ENCODE measurements at places on chromosomes 1 and 21. TPM values are rescaled to one million over a fixed set of nuclear protein-coding genes. Genes with fewer than 3 reads are reported as not detected.
A peak's percentile ranks its signal among the peaks of the same experiment; 100 is the strongest.

Gene CDK18
- 0.44 TPM for total RNA-seq

Gene SOX13
- total RNA-seq = 5.7 TPM

Gene LCE1F
- total RNA-seq = not detected

- DNase-seq = peak; percentile 56
These were observed 223.0 kb downstream of the PLA2G4A start for GRCh38 chr1:187051618-187052232.

DNA sequence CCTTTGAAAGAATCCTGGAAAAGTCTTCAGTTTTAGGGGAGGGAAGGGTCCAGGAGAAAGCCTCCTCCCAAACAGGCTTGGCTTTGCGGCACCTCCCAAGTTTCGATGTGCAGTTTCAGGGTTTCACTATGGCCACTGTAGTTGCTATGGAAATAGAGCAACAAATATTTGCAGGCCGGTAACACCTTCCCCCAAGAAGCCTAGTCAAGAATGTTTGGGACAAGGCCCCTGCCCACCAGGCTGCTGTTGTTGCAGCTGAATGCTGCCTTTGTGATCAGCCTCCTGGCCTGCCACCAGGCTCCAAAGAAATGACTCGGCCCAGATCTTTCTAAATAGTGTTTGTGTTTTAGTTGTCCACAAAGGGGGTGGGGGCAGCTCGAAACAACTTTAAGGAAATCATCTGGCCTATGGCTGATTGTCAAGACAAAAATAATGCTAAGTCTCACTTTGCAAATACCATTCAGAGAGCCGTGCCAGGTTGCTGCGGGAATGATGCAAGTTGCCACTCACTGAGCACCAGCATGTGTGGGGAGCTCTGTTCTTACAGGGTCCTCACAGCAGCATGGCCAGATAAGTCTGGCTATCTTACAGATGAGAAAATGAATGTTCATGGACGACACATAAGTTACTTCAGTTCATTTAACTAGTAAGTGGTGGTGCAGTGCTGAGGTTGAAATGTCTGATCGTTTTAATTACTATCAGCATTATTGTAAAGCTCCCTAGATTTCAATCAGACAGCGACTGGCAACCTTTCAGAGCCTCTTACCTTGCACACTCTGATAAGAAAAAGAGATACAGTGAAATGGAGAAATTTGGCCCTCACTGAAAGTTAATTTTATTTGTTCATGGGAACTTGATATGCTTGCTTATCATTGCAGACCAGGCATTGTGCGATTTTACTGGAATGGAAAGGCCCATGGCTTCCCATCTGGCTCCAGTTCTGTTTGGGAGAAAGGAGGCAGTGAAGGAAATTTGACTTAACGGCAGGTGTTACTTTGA is 91.2 kb upstream of the JUN start:
- DNase-seq = no peak

GRCh38 chr1:94553323-94553730 is 11.8 kb upstream of the F3 start:
- DNase-seq = no peak

GRCh38 chr1:149962039-149962647 is 25.5 kb upstream of the MTMR11 start:
- peak; percentile 83 for DNase-seq

GRCh38 chr1:26109229-26110164 is 2.1 kb upstream of the PDIK1L start:
- no peak for DNase-seq

DNA sequence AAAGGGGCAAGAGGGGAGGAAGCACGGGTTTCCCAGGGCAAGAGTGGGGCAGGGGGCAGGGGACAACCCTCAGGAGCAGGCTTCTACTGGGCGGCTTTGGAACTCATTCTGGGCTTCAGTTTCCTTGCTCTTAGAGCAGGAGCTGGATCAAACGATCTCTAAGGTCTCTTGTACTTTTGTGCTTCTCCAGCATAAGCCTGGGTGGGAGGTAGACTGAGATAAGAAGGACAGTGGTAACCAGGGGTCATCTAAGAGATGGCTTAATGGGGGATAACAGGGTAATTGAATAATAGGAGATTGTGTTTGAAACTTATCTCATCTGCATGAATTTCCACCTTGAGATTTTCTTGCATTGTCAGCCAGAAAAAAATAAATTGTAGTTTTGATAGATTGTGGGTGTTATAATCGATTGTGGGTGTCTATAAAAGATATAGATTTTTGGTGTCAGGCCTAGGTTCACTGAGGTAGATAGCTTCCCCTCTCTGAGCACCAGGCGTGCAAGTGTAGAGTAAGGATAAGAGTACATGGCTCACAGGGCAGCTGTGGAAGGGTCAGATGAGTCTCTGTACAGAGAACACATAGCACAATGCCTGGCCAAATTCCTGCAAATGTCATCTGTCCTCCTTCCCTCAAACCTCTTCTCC is 68.0 kb downstream of the CD58 start:
- no peak for DNase-seq

All from lung microvascular endothelial cell (primary cell).